Uterus (tissue), 4 donors: ENCODE measurements at places on chromosomes 16 and 17.

DNA sequence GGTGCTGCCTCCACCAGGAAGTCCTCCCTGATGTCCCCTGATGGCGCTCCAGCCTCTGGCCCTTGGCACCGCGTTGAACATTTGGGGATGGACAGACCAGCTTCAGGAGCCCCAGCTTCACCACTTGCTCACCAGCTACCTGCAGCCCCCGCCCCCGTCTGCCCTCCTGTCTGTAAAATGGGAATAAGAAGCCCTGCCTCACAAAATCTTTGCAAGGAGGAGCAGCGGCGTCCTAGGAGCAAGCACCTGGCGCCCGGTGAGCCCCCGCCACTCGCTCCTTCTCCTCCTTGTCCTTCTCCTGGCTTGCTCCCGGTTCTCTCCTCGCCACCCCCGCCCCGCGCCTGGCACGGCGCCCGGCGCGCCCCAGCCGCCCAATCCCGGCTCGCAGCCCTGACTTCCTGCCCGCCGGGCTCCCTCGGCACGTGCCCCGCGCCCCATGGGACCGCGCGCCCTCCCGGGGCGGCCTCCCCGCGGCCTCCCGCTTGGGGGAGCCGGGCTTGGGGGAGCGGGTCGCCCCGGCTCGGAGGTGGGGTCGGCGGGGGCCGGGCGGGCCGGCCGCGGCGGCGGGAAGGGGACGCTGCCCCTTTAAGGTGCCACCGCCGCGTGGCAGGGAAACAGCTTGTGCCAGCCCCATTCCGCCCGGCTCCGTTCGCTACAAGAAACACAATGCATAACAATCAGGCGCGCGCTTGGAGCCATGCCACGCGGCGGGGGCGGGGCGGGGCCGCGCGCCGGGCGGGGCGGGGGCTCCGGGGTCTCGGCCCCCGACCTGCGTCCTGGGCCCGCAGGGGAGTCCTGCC lies 9.1 kb upstream of the PPP1R1B start:
- DNase-seq = peak; percentile 37

- DNase-seq = no peak
Measured at GRCh38 chr17:66726846-66727245, 108.1 kb upstream of the CACNG5 start.

- DNase-seq = peak; percentile 78
Measured at GRCh38 chr16:4660454-4661007, 32.8 kb upstream of the NUDT16L1 start.

GRCh38 chr17:21379080-21379711 lies 3.0 kb downstream of the KCNJ12 start:
- no peak for DNase-seq
